ENCODE measurements at places on chromosomes 4 and X. TPM values are rescaled to one million over a fixed set of nuclear protein-coding genes. Genes with fewer than 3 reads are reported as not detected.

The MTMR8 gene
- total RNA-seq = 0.63 TPM

The PAGE1 gene
- total RNA-seq = not detected

The PTTG2 gene
- total RNA-seq = not detected

The HDAC6 gene
- 26.4 TPM for total RNA-seq

The PRSS12 gene
- 0.25 TPM for total RNA-seq

The F8A2 gene
- total RNA-seq = not detected

The HSFX3 gene
- total RNA-seq = not detected

The GLRB gene
- 0.64 TPM for total RNA-seq

The ZNF157 gene
- not detected for total RNA-seq

The NDST3 gene
- not detected for total RNA-seq

The SSX3 gene
- not detected for total RNA-seq

The DAPP1 gene
- not detected for total RNA-seq

The CLIC2 gene
- 0.08 TPM for total RNA-seq

The CYSLTR1 gene
- not detected for total RNA-seq

The ACSL1 gene
- 11.9 TPM for total RNA-seq

The HTRA3 gene
- total RNA-seq = 14.4 TPM

The RAB39B gene
- 0.63 TPM for total RNA-seq

The PCDH10 gene
- 0.13 TPM for total RNA-seq

The GCNA gene
- 0.88 TPM for total RNA-seq

The COL4A5 gene
- total RNA-seq = 16.0 TPM

The PLK4 gene
- 15.4 TPM for total RNA-seq

The ADGRG4 gene
- total RNA-seq = not detected

The AKAP14 gene
- total RNA-seq = not detected

The LRIT3 gene
- total RNA-seq = not detected

The ZCCHC4 gene
- 5.1 TPM for total RNA-seq
